T-helper 22 cell (primary cell): ENCODE measurements at places on chromosomes 7 and 10.
A peak's percentile ranks its signal among the peaks of the same experiment; 100 is the strongest.

- no peak for DNase-seq
Measured at GRCh38 chr7:128287556-128287955, 46.5 kb downstream of the LEP start.

DNA sequence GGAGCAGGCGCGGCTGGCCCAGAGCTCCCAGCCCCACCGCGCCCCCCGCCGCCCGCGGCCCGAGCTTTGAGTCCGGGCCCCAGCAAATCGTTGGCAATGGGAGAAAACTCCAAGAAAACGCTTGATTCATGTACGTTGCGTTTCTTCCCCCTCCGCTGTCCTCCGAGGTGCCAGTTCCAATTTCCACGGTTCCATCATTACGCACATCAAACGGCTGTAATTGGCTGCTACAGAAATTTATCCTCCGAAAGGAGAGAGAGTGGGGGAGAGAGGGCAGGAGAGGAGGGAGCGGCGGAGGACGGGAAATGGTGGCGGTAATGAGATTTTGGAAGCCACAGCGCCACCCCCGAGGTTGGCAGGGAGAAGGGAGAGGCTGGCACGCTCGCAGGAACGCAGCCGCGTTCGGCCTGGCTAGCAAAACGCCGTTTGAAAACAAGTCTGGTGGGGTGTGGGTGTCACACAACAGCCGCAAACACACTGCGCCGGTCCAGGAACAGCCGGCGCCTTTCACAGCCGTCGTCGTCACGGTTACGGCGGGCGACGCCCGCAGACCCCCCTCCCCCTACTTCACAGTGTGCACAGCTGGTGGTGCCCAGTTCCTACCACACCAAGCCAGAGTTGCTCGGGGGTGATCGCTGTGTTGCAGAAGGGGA, 57.5 kb downstream of the UNCX start:
- DNase-seq, result no peak

DNA sequence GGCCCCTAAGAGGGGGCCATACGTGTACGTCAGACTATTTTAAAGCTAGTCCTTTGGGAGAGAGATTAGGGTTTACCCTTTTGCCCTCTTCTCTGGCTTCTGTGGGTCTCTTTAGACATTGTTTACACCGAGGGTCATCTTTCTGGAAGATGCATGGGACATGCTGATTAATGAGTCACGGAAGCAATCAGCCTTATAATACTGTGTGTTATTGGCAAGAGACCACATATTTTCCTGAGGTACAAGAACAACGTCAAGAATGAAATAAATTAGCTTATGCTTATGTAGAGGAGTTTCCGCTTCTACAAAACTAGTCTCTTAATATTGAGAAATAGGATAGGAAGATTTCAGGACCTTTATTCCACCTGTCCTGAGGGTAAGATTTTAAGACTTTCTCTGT, 327.7 kb downstream of the BBS9 start:
- DNase-seq, result no peak

- peak; percentile 34 for DNase-seq
Measured at GRCh38 chr10:110802551-110803238, 69.0 kb upstream of the PDCD4 start.

- DNase-seq, result no peak
Measured at GRCh38 chr10:64444564-64444963, 923.4 kb downstream of the REEP3 start.

DNA sequence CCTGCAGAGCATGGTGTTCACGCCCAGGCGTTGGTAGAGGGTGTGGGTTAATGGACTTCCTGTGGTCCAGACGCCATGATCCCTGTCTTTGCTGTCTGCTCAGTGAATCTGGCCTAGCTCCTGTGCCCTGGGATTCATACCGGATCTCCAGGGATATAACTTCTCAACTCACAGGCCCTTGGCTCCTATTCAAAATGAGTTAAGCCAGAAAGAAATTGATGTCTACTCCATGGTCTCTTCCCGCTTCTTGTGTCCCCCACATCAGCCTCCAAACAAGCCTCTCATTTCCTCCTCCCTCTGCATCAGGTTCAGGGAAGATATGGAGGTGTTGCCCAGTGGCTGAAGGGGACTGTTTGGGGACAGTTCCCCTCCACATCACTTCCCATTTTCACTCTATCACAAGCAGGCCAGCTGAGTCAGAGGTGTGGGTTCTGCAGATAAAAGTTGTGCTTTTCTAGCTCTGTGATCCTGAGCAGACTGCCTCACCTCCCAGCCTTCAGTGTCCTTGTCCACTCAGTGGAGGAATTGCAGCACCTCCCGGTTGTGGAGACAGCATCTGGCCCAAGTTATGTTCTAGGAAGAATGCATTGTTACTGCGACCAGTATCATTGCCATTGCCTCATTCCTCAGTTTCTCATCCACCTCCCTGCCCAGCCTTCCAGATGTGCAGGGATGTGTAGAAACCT, 22.5 kb downstream of the AKR1E2 start:
- no peak for DNase-seq

DNA sequence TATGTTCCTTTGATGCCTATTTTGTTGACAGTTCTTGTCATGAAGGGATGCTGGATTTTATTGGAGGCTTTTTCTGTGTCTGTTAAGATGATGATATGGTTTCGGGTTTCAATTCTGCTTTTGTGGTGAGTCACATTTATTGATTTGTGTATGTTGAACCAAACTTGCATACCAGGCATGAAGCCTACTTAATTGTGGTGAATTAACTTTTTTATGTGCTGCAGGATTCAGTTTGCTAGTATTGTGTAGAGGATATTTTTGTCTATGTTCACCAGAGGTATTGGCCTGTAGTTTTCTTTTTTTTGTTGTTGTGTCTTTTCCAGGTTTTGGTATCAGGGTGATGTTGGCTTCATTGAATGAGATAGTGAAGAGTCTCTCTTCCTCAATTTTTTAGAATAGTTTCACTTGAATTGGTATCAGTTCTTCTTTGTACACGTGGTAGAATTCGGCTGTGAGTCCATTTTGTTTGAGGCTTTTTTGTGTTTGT, 345.9 kb downstream of the KIF20B start:
- no peak for DNase-seq

- DNase-seq, result no peak
Measured at GRCh38 chr7:46532571-46532970, 611.5 kb upstream of the IGFBP3 start.

GRCh38 chr7:124351950-124352349, 319.1 kb upstream of the TMEM229A start:
- no peak for DNase-seq

DNA sequence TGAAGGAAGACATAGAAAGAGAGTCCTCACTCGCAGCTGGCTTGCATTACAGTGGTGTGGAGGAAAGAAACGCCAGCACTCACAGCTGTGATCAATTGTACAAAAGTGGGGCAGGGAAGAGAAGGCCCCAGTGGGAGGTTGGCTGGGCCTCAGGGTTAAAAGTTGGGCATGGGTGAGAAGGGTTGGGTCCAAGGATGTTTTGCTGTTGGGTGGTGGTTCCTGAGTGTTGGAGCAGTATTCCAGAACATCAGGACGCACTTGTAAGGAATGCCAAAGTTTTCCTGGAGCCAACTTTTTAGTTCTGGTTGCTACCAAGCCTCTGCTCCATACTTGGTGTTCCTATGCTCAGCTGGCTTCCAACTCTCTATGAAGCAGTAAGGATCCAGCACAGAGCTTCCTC, 55.4 kb upstream of the MKRN1 start:
- no peak for DNase-seq

GRCh38 chr7:139004321-139005090, 23.3 kb upstream of the KIAA1549 start:
- DNase-seq, result no peak

GRCh38 chr7:11104578-11104977, 130.9 kb downstream of the PHF14 start:
- no peak for DNase-seq

DNA sequence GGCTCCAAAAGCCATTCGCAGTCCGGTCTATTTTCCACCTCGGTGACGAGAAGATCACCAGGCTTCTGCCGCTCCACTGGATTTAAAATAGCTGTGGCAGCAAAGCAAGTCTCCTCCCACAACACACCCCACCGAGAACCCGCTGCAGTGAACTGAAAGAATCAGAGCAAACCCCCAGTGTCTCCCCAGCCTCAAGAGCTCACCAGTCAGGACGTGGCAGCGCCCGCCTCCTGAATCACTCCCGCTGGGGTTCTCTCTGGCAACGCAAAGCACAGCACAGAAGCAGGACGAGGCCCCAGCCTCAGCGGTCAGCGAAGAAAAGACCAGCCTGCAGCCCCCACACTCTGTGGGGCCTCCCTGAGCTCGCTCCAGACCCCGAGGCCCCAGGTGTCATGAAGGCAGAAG, 126.1 kb upstream of the PPP2R2D start:
- no peak for DNase-seq

DNA sequence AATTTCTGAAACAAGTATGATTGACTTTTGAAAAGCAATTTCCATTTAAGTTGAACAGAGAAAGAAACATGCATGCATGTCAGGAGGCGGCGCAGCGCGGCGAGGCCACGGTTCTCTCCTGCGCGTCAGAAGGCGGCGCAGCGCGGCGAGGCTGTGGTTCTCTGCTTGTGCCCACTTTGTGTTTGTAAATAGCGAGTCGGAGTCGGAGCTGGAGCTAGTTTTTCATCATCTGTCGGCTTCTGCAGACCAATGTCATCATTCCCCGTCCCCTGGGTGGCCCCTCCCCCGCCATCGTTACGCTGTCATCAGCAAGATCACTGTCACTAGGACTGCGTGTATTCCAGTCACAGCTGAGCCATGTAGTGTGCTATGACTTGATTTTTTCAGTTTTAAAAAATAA, 49.2 kb downstream of the INPP5A start:
- no peak for DNase-seq

- no peak for DNase-seq
Measured at GRCh38 chr10:69901628-69902505, 100.2 kb downstream of the COL13A1 start.

- DNase-seq, result no peak
Measured at GRCh38 chr10:46285966-46286620, 704 bp upstream of the ANTXRL start.

- DNase-seq, result no peak
Measured at GRCh38 chr7:116293139-116293538, 82.8 kb downstream of the TES start.

DNA sequence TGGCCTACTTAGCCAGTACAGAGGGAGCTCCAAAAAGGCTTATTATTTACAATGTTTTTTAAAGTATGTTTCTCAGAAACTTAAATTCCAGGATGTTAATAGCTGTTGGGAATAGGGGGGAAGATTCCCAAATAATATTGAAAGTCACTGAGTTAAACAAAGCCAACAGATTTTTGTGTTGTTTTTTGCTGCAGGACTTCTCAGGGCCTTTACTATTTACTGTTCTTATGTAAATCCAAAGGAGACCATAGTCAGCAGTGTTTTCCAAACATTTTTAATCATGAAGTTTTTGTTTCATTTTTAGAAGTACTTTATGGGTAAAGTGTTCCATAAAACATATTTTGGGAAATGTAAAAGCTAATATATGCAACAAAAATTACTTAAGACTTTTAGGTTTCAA, 100.4 kb upstream of the GSDME start:
- DNase-seq, result no peak

GRCh38 chr10:107829161-107829560, 664.7 kb upstream of the SORCS1 start:
- no peak for DNase-seq

GRCh38 chr7:155310425-155311114, 12.9 kb downstream of the INSIG1 start:
- no peak for DNase-seq

GRCh38 chr7:44321796-44322195, 3.6 kb downstream of the CAMK2B start:
- no peak for DNase-seq

- no peak for DNase-seq
Measured at GRCh38 chr7:92725161-92725925, 111.0 kb downstream of the CDK6 start.

DNA sequence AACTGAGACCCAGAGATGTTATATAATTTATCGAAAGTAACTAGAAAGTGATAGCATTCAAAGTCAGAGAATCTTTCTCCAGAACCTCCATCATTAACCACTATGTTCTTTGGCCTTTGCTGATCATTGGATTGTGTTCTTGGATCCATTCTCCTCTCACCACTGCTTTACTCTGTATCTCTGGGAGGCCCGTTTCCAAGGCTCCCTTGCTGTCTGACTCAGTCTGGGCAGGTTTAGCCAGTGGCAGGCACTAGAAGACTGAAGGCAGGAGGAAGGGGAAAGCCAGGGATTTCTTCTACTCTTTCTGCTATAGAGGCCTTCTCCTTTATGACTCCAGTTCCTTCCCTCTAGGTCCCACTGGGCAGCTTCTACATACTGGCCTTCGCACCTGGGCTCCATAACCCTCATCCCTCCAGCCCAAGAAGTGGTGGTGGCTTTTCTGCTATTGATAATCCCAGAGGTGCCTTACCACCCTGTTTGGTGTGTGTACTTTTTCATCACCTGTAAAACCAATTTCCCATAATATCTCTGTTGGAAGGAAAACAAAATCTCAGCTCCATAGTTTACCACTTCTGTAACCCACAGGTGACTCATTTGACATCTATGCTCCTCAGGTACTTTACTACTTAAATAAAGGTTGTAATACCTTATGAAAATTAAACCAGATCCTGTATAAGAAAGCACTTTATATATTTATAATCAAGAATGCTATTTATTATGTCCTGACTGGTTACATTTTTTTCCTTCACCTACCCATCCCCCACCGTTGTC, 36.0 kb downstream of the BCAP29 start:
- DNase-seq, result no peak

DNA sequence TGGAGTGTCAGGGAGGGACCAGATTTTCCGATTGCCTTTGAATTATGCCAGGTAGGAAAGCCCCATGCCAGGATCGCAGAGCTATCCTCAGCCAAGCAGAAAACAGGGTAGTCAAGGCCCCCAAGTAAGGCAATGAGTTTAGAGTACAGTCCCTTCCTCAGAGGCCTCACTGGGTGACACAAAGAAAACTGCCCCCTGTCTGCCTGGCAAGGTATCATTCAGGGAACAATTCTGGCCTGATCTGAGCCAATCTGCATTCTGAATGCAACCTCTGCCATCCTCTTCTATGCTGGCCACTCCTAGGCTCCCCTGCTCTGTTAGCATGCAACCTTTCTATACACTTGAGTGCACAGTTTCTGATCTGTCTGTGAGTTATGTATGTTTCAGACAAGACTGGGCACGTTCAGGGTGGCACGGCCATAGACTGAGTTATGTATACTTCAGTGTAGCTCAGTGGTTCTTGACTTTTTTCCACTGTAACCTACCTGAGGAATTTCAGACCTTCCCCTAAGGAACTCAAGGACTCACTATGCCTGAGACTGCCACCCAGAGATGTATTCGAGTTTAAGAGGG, 336.8 kb downstream of the PLXNA4 start:
- DNase-seq, result no peak

GRCh38 chr7:130270947-130271800, 4.5 kb downstream of the CPA2 start:
- no peak for DNase-seq

DNA sequence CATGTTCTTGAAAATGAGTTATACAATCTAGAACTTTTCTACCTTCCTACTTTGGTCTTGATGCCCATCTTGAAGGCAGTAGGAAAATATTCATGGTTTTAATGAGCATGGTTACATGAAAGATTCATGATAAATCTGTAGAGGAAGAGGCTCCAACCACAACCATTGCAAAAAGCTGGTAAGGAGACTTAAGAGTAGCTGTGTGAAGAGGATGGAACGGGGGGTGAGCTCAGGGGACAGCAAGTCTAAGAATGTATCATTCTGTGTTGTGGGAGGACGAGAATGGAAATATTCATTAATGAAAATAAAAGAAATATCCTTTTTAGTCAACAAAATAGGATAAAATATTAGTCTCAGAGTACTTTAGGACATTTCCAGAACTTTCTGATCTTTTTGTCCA, 81.1 kb downstream of the BMPER start:
- no peak for DNase-seq

- no peak for DNase-seq
Measured at GRCh38 chr7:44534087-44534486, 7.0 kb downstream of the NPC1L1 start.

- no peak for DNase-seq
Measured at GRCh38 chr10:86098187-86098881, 268.3 kb downstream of the GRID1 start.
